ENCODE measurements at places on chromosomes 6 and 20. TPM values are rescaled to one million over a fixed set of nuclear protein-coding genes. Genes with fewer than 3 reads are reported as not detected.

- no peak for DNase-seq
Observed at GRCh38 chr20:35325401-35325800, 33.2 kb upstream of the FAM83C start.

DNA sequence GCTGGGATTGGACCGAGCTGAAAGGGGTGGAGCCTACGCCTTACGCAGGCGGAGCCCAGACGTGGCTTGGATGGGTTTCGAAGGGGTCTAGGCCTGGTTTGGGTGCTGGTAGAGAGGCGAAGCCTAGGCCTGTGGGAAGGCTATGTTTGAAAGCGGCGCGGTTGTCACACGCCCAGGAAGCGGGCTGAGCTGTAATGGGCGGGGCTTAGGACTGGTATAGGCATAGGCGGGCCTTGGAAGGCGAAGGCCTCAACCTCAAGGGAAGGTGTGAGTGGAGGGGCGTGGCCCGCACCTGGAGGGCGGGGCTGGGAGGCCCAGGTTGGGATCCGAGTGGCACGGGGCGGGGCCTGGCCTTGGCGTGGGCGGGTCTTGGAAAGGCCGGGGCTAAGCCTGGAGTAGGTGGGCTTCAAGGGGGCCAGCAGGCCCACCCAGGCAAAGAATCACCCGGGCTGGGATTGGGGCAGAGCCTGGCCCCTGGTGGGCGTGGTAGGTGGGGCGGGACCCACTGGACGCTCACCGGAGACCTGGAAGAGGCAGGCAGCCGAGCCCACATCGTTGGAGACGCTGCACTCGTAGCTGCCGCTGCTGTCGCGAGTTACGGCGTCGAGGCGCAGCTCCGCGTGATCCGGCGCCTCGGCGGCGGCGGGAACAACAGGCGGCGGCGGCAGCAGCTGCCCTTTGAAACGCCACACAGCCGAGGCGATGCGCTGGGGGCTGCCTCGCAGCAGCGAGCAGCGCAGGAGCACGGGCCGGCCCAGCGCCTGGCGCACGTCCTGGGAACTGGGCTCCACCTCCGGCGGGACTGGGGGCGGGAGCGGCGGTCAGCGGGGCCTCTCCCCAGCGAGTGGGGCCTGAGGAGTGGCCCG, 49.0 kb downstream of the MDGA1 start:
- peak; percentile 77 for DNase-seq

- DNase-seq = no peak
Observed at GRCh38 chr20:61931476-61932198, 134.0 kb downstream of the TAF4 start.

GRCh38 chr20:47051936-47052526, 157.4 kb downstream of the EYA2 start:
- DNase-seq = no peak

DNA sequence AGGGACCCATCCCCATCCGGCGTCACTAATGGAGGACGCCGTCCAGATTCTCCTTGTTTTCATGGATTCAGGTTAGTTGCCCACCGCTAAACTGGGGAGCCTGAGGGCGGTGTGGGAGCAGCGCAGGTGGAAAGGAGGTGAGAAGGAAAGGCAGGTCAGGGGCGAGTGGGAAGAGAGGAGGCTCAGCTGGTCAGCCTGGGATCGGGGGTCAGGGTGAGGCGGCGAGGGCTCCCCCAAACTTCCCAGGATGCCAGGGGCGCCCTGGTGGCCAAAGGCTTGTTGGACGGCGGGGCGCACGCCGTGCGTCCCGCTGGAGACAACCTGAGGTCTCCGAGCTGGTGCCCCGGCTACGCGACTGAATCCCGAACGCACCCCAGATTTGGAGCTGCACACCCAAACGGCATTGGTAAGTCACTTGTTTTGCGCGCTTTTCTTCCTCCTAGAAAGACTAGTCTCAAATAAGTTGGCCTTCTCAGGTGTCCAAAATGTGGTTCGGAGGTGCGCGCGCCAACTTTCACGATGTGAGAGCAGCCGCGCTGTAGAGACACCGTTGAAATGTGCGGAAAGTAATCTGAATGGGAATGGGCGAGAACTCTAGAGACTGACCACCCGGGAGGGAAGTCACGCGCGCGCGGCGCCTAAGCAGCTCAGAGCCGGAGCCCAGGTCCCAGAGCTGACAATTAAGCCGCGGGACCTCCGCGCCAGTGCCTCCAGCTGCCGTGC, 9.7 kb downstream of the GNAS-AS1 start:
- DNase-seq = no peak

DNA sequence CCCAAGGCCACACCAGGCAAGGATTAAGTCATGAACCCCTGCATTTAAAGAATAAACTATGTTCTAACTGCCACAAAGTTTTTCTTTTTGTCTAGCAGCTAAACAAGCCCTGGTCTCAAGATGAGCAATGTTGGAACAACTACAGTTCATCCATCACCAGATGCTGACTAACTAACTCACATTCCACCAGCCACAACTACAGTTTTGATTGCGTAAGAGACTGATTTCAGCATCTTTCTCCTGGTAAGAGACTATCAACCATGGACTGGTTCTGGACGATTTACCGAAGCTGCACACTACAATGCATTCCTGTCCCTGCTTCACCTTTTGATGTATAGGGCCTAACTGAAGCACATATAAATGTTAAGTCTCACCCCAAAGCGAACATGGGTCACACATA, 43.0 kb downstream of the F13A1 start:
- no peak for DNase-seq

GRCh38 chr6:116111552-116112528, 11.2 kb downstream of the NT5DC1 start:
- DNase-seq = peak; percentile 57

DNA sequence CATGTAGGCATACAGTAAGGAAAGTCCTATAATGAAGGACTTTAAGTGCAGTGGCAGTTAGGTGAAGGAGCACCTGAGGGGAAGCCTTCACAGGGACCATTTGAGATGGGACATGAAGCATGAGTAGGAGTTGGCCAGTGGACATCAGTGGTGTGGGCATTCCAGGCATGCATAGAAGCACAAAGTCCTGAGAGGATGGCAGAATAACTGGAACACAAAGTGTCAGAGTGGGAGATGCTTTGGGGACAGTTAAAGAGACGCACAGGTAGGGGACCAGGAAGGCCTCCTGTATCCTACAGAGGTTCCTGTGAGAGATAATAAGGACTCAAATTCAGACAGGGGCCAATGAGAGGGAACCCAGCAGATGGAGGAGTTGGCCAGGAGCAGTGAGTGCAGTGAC, 26.4 kb upstream of the EFHC1 start:
- DNase-seq = no peak

GRCh38 chr20:32480371-32481241, 104.5 kb downstream of the NOL4L start:
- peak; percentile 40 for DNase-seq

F13A1 gene
- 49.4 TPM for total RNA-seq

HLA-DQA1 gene
- total RNA-seq = 8.1 TPM

PRPH2 gene
- 0.32 TPM for total RNA-seq

Data from colonic mucosa (tissue), 4 donors.